ENCODE measurements at places on chromosomes 12 and 14.

GRCh38 chr12:4044101-4044500 is 170.9 kb upstream of the PARP11 start:
- DNase-seq, result no peak

DNA sequence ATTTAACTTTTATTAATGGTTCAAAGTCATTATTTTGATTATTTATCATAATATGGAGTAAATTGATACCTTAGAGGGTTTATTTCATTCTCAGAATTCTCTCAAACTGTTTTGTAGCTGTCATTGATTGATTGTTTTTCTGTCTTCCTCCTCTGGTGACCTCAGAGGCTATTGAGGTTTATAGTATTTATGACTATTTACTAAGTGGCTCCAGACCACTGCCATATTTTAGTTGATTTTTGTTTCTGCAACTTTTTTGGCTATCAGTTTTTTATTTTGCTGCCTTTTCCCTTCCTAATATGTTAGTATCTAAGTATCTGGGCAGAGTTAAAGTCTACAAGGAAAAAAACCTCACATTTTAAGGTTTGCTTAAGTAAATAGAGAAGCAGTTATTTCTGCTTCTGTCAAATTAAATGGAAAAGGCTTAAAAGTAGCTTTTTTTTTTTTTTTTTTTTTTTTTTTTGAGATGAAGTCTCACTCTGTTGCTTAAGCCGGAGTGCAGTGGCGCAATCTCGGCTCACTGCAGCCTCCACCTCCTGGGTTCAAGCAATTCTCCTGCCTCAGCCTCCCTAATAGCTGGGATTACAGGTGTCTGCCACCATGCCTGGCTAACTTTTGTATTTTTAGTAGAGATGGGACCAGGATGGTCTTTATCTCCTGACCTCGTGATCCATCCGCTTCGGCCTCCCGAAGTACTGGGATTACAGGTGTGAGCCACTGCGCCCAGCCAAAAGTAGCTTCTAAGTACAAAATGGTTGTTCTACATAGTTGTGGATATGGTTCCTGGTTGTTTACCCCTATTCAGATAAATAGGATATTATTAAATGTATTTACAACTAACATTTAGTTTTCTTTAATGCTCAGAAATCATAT is 8.2 kb downstream of the MDM2 start:
- no peak for DNase-seq

GRCh38 chr14:51566831-51567582 is 84.7 kb upstream of the FRMD6 start:
- no peak for DNase-seq

- peak; percentile 88 for DNase-seq
These were observed 22.6 kb downstream of the OR10G3 start for GRCh38 chr14:21557084-21557901.

DNA sequence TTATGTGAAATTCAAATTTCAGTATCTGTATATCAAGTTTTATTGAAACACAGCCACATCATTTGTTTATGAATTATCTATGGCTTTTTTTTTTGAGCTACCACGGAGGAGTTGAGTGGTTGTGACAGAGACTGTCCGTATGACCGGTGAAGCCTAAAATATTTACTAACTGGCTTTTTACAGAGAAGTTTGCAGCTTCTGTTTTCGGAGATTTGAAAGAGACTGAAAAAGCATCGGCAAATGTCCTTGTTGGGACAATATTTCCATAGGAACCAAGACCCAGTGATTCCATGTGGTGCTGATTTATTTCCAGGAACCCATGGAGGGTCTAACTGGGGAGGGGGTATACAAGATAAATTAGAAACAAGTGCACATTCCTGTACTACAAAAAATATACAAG is 56.2 kb downstream of the RGS6 start:
- DNase-seq, result no peak

- no peak for DNase-seq
These were observed 478.1 kb downstream of the VRK1 start for GRCh38 chr14:97275276-97275675.

GRCh38 chr12:123808167-123808566 is 46.1 kb downstream of the DNAH10 start:
- DNase-seq, result peak; percentile 48

DNA sequence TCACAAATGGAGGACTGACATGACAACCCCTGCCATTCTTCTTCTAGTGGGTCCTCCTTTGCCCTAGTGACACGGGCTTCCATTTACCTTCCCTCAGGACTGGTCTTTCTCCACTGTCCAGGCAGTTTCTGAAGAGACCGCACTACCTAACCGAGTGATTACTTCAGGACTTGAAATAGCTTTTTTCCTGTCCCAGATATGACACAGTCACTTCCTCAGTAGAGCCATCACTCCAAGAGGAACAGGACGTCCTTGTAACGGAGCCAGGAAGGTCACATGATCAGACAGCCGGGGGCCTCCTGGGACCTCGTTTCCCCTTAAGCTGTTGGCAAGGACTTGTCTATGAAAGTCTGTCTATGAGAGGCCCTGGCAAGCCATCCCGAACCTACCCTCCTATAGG is 62.3 kb downstream of the FOS start:
- peak; percentile 30 for DNase-seq

DNA sequence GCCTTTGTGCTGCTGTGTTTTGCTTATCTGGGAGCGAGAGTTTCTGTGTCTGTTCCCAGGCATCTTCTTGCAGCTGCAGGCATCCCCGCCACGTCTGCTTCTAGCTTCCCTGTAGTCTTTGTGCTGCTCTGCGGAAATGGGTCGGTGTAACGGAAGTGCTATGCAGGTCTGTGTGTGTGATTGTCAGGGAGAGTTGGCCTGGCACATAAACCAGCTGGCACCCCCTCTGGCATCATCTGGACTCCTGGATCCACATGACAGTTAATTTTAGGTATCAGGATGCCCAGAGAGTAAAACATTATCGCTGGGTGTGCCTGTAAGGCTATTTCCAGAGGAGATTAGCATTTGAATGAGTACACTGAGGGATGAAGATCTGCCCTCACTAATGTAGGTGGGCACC is 9.4 kb upstream of the OASL start:
- DNase-seq, result no peak

- peak; percentile 48 for DNase-seq
These were observed 27.1 kb downstream of the VRK1 start for GRCh38 chr14:96824283-96824682.

GRCh38 chr14:99753225-99754140 is 39.7 kb upstream of the EML1 start:
- DNase-seq, result no peak

DNA sequence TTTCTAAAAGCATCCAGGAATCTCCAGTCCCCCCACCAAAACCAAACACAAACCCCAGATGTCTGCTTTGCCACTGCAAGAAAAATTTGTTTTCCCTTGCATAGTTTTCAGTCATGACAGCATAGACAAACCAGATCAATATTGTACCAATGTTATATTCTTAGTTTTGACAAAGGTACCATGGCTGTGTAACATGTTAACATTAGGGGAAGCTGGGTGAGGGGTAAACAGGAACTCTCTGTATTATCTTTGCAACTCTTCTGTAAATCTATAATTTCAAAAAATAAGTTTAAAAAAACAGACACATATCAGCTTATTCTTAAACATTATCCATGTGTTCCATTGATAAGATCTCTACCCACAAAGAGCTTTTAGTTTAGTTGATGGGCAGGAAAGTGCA is 44.4 kb upstream of the PWP1 start:
- no peak for DNase-seq

All from fibroblast of skin of scalp (primary cell).